NCI-H1930 (cell line): ENCODE measurements at places on chromosomes 11 and 22.
A peak's percentile ranks its signal among the peaks of the same experiment; 100 is the strongest.

- no peak for DNase-seq
Measured at GRCh38 chr11:72676861-72677341, 2.7 kb upstream of the PDE2A start.

DNA sequence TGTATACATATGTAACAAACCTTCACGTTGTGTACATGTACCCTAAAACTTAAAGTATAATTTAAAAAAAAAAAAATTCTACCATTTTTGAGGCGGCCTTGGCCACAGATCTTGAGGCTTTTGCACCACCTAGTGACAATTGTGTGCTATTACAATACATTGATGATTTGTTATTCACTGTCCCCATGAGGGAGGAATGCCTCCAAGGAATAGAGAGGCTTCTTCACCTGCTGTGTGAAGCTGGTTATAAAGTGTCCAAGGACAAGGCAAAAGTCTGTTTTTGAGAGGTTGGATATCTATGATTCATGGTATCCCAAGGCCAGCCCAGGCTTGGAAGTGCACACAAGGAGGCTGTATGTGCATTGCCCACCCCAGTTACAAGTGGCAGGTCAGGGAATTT lies 30.7 kb downstream of the SLC22A25 start:
- no peak for DNase-seq

GRCh38 chr11:86377972-86378371 lies 3.3 kb downstream of the CCDC81 start:
- DNase-seq: no peak

GRCh38 chr11:61480994-61481335 lies 27.6 kb upstream of the LRRC10B start:
- DNase-seq: peak; percentile 5

DNA sequence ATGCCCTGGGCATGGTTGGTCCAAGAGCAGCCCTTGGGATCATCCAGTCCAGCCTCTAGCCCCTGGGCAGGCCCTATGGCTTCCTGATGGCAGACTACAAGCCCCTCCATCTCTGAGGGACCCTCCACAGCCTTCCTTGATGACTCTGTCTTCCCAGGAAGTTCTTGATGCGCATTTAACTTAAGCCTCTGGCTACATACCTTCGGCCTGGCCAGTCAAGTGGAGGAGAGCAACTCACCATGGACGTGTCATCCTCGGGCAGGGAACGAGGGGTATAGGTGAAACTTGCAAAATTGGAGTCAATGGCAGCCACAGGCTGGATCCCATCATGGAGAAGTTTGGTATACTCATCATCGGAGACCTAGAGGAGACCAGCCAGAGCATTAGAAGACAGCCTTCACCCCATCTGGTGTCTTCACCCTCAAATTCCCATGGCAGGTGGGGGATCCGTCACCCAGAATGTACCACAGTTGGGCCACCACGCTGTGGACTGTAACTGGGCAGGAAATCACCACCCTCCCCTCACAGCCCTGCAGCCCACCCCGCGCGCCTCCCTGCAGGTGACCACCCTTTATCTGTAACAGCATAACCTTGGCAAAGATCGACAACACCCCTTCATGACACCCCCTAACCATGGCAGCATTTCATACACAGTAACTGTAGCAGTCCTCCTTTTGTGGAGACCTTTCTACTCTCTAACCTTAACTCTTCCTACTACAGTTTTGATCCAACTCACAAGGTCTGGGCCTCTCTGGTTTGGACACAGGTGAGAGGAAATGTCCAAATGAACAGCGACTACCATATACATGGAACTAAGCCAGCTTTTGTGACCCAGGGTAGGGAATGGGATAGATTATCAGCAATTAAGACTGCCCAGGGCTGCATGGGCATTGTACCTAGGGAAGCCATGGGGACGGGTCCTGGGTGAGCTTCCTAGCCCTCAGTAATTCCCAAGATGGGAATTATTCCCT lies 91.7 kb downstream of the PDE2A start:
- DNase-seq: no peak

DNA sequence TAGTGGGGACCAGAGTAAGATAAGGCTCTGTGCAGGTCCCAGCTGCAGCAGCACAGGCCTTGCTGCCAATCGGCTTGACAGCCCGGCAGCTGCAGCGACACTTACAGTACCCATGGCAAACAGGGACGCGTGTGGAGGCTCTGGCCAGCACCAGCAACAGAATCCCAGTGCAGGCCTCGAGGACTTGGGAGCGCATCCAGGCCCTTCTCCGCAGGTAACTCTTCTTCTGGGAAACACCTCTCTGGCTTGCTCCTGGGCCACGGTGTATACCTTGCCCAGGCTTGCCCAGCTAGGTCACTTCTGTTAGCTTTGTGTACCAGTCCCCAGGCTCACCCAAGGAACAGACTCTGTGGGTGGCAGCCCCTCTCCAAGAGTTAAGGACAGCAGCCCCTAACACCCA lies 126.7 kb downstream of the CTTN start:
- DNase-seq: no peak

GRCh38 chr11:121839781-121840180 lies 276.2 kb downstream of the BLID start:
- DNase-seq: no peak

DNA sequence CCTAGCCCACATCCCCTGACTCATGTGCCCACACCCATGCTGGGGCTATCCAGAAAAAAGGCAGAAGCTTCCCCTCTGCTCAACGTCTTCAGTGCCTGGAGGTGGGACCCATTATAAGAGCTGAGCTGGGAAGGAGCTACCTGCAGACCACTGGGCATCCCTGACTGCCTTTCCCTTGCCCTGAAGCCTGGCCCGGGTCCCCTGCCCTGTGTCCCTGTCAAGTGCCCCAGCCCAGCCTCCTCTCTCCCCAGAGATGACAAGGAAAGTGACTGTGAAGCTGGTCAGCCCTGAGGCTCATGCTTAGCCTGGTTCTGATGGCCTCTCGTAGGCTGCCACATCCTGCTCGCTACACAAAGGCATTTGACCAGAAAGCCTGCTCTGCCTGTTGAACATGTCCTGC lies 140.4 kb downstream of the PARVA start:
- no peak for DNase-seq

DNA sequence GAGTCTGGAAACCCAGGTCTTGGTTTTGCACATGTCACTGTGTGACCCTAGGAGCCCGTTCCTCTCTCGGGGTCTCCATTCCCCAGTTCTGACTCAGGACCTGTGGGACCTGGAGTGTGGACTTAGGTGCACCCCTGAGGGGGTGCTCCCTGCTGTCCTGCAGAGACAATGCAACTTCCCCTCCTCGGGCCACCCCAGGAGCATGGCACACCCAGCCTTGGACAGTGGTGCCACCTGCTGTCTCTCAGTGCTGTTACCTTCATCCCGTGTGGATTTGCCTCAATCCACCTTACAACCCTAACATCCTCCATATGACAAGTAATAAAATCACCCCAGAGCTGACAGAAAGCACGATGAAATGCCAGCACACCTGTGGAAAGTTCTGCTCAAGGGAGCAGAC lies 27.5 kb upstream of the CRYBB3 start:
- DNase-seq: no peak

- DNase-seq: no peak
Measured at GRCh38 chr22:22951035-22951434, 63.4 kb downstream of the IGLL5 start.

GRCh38 chr11:86447763-86448480 lies 73.2 kb downstream of the CCDC81 start:
- no peak for DNase-seq

DNA sequence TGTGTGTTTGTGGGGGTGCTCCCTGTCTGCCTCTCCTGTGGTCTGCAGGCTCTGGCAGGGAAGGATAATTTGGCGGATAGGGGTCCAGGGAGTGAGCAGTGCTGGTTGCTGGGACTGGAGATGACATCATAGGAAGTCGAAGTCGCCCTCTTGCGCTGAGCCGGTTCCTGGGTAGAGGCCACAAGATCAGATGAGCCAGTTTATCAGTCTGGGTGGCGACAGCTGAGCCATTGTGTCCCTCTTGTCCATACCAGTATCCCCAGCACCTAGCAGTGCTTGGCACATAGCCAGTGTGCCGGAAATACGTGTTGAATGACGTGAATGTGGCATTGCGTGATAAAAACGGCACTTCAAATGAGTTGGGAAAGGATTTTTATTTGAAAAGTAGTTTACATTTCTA lies 9.8 kb downstream of the APOL5 start:
- DNase-seq: no peak

- DNase-seq: no peak
Measured at GRCh38 chr11:15484398-15484797, 369.7 kb downstream of the INSC start.

- DNase-seq: no peak
Measured at GRCh38 chr22:43827926-43828724, 16.0 kb upstream of the EFCAB6 start.

DNA sequence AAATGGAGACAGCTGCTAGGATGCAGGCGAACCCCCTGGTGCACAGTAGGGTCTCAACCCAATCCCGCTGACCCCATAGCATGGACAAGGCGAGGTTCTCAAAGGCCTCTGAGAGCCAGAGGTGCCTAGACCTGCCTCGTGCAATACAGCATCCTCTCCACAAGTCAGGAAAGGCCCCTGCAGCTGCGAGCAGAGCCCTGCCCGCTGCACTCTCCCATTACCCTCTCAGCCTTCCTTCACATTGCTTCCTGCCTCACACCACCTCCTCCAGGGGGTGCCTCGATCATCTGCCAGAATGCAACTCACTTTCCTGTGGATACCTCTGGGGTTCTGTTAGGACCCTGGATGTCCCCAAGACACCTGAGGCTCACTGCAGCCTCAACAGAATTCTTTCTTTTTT lies 42.8 kb upstream of the TCF20 start:
- DNase-seq: no peak

- DNase-seq: no peak
Measured at GRCh38 chr11:85855341-85855656, at the start of gene CCDC83. CCDC83 (plus strand) TSS chr11:85855383; CDS start chr11:85865124, 9,741 bp downstream.
